ENCODE measurements at places on chromosomes 6 and 20. TPM values are rescaled to one million over a fixed set of nuclear protein-coding genes. Genes with fewer than 3 reads are reported as not detected.

DNA sequence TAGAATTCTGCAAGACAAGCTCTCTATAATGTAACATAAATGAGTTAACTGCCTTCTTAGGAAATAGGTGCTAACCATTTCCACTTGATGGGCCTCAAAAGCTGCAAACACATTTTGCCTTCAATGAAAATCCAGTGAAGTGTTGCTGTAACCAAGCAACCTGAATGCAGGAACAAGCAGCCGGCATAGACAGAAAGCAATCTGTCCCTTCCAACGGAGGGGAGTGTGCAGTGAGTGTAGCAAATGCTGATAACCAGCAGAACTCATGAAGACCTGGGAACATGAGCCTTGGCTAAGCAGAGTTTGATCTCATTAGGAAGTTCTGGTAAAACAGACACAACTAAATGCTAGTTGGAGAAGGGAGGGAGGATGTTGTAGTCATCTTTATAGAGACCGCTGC, 697.8 kb downstream of the KIF16B start:
- DNase-seq, result no peak

DNA sequence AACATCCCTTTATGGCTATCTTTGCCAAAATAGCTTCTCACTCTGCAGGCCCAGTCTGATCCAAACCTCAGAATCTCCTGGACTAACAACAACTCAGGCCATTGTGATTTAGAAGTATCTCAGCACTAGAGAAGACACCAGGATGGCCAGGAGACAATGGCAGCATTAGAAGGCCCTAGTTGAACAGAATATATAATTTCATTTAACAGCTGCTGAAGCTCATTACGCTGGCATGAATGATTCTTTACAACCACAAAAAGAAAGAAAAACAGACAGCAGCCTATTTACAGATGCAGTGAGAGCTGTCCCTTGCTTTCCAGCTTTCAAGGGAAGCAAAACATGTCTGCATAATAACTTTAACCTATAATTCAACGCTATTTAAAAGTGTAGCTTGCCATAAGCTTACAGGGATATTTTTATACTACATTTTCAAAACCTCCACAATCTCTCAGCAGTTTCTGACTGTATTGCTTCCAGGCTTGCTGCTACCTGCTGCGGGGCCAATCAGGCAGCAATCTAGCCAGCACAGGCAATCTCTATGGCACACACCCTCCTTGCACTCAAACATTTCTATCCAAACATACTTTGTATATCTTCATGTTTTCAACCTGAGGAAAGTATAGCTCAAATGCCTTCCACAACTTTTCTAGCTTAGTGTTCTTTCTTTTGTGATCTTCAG, 107.3 kb downstream of the OGFRL1 start:
- no peak for DNase-seq

GRCh38 chr20:47007826-47008655, 113.4 kb downstream of the EYA2 start:
- DNase-seq, result no peak

- DNase-seq, result no peak
These were observed 4.8 kb downstream of the HELZ2 start for GRCh38 chr20:63568986-63569949.

GRCh38 chr6:121539439-121539838, 104.0 kb downstream of the GJA1 start:
- DNase-seq, result no peak

DNA sequence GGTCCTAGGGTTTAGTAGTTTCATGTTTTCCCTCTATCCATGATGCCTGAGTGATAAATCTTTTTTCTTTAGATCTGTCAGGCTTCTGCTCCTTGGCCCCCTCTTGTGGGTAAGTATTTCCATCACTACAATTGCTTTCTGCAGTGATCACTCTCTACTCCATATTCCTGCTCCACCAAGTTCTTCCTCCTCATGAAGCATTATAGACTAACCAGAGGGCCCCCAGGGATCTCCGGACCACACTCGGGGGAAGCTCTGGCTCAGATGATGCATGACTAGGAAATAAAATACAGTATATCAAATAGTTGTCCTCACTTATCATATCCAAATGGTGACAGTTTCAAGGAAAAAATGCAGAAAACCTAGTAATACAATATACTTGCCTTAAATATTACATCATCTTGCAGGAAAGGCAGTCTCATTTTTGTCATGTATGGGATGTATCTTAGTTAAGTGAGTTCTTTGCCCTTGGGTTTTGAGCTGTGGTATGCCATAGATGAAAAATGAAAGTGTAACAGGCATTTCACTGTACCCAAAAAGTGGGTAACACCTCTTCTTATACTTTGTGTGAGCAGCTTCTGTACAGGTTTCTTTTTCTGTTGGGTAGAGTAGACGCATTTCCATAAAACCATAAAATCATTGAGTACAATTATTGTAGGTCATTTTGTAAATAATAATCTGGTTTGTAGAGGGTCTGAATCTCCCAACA, 200.9 kb upstream of the EYA4 start:
- peak; percentile 18 for DNase-seq

DNA sequence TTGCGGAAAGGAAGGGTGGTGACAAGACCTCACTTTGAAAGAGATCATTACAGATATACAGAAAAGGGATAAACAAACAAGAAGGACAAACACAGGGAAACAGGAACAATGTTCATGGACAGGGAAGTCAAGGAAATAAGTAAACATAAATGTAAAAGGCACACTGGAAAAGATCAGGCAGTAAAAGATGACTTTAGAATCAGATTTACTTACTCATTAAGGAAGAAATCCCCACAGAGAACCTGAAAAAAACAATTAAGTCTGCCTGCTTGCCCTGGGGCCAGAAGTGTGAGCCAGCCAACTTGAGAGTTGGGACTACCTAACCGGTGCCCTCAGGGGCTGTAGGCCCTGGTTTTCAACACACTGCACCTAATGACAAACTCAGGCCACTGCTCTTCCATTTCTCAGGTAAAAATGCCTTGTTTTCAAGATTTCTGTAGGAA, 1.7 kb downstream of the APMAP start:
- DNase-seq, result no peak

GRCh38 chr6:39638126-39638822, 86.9 kb downstream of the KIF6 start:
- no peak for DNase-seq

DNA sequence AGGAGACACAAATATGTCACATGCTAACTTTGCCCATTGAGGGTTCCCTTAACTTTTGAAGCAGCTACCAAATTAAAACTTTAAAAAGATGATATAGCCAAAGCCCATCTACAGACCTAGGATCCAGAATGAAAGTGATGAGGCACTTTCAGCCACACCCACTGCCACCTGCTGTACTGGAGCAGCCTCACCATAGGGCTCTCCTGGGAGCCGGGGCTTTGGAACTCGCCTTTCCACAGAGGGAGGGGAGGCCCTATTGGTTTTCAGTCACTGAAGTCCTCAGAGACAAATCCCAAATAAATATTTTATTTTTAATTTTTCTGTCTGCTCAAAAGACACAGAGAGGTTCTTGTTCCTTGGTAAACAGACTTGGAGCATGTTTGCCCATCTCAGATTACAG, 238.1 kb upstream of the TAB2 start:
- DNase-seq, result no peak

DNA sequence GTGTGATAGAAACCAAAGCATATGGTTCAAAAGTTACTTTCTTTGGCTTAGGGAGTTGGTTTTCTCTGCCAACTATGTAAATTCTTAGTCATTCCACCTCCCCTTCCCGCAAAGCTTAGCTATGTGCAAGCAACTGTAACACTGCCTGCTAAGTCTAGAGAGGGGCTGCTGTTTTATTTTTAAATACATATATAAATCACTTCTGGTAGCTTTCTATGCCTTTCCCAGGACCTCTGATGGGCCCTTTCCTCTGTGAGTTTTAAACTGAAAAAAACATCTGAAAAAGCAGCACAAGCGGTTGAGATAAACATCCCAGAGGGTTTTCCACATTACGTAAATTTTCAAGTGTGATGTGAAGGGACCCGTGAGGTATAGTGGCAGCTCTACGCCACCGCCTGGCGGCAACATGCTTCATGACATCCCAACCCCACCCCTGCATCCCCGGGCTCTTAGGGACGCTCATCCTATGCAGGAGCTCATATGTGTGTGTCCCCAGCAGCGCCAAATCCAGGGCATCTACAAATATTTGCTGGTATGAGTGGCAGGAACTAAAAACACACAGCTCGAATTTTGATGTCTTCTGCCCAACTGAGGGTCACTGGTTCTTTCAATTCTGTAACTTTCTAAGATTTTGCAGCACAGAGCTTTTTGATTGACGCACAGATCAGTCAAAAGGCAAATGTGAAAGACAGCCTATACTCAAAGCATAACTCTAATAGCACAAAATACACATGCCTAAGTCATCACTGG, 12.7 kb downstream of the SAYSD1 start:
- DNase-seq, result peak; percentile 76

DNA sequence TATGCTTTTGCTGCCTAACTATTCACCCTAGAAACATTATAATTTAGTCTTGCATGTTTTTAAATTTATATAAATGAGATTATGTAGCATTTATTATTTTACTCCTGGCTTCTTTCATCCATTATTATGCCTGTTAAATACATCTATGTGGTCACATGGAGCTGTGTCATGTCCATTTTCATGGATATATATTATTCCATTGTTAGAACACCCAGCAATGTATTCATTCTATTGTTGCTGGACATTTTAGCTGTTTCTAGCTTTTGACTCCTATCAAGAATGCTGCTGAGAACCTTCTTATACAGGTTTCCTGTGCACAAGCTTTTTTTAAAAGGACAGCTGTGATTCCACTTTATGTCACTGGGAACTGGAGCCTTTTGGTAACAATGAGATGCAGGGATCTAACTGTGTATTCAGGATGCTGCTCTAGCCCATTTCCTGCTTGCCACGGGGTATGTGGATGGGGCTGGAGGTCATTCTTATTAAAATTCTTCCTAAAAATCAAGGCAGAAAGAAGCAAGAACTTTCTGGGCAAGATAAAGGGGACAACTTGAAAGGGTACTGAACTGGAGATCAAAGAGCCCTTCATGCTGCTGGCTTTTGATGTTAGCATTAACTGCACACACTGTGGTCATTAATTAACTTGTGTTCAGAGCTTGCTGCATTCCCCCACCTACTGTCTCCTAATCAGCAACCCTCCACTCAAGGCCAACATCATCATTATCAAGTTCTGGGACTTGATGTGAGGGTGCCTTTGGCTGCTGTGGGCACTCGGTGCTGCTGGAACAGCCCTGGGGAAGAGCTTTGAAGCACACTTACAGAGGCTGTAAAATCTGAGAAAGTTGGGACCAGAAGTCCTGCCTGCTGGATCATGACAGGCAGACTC, 96.6 kb upstream of the AKIRIN2 start:
- peak; percentile 36 for DNase-seq

DNA sequence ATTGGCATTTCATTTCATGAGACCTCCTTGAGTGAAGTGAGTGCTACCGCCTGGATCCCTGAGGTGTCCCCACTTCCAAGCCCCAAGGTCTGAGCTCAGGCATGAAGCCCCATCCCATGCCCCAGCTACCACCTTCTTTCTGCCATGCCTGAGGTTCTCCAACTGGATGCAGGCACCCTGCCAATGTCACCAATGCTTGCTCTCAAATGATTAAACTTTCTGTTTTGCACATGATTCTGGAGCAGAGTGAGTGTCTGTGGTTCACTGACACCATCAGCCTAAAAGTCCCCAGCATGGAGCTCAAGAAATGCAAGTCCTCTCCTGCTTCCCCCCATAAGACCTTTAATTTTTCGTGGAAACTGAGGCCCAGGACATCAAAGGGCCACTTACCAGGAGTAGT, 43.7 kb upstream of the BPIFA2 start:
- DNase-seq, result no peak

DNA sequence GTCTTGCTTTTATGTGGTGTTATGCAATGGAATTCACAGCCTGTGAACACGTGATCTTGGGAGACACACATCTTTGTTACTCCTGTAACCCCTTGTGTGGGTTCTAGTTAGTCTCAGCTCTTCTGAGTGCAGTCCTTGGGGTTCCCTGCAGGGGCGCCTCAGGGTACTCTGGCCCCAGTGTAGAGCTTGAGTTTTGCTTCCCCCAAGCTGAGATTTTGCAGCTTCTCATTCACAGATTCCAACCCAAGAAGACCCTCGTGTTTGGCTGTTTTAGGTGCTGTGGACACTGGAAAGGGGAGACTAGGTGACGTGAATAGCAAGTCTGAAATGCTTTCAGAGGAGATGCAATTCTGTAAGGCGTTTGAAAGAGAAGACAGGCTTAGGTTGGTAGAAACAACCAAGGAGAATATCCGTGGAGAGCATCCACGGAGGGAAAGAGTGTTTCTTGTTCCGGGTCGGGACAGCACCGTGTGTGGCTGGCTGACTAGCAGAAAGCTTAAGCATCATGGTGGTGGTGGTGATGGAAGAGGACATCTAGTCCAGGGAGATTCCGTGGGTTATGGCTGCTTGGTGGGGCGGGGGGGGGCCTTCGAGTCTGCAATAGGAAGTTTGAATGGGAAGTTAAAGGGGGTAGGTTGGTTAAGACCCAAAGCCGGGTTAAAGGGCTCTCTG, 30.1 kb downstream of the DUSP22 start:
- no peak for DNase-seq

DNA sequence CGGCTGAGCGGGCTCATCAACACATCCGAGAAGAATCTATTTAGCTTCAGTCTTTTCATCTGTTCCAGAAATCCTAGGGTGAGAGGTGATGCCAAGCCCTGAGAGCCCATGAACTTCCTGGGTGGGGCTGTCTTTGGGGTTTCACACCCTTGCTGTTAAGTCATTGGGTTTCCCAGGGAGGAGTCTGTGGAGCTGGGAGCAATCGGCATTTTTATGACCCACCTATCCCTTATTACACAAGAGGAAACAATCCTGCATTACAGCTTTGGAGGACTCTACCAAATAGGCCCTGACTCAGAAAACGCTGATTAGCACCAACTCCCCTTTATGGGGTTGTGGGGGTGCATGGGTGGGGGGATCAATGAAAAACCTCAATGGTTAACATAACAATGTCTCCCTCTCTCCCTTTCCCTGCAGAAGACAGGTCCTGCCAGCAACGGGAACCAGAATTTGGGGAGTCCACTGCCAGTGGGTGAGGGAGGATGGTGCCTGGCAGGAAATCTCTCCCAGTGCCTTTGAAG, 46.3 kb downstream of the EZR start:
- DNase-seq, result peak; percentile 73

GRCh38 chr20:3894796-3895195, 5.6 kb downstream of the PANK2 start:
- no peak for DNase-seq

DNA sequence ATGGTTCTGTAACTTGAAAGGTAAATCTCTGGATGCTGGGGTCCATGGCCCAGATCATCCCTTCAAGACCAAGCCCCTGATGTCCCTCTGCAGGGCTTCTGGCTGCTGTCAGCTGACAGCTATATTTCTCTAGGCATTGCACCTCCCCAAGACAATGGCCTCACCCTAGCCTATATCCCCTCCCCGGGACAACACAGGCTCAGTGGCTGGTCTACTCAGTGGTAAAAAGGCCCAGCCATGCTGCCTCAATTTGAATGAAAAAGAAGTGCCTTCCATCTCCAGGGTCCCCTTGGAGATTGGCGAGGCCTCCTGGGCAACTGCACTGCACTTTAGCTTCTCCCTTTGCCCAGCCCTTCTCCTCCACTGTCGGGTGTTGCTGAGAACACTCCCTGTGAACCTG, 602.8 kb downstream of the CDH26 start:
- no peak for DNase-seq

- peak; percentile 32 for DNase-seq
These were observed 14.9 kb downstream of the PHACTR2 start for GRCh38 chr6:143692696-143693095.

The CCM2L gene
- 0.56 TPM for polyA plus RNA-seq

The NKAPL gene
- not detected for polyA plus RNA-seq

The SLC35F1 gene
- polyA plus RNA-seq, result 0.11 TPM

The MRPS10 gene
- polyA plus RNA-seq, result 26.8 TPM

The WFDC2 gene
- polyA plus RNA-seq, result 99.1 TPM

The FAM83D gene
- 6.3 TPM for polyA plus RNA-seq

The CTNNBL1 gene
- 48.0 TPM for polyA plus RNA-seq

The IL20RA gene
- 0.52 TPM for polyA plus RNA-seq
